MG63 (cell line): ENCODE measurements at places on chromosomes 7 and 10.

DNA sequence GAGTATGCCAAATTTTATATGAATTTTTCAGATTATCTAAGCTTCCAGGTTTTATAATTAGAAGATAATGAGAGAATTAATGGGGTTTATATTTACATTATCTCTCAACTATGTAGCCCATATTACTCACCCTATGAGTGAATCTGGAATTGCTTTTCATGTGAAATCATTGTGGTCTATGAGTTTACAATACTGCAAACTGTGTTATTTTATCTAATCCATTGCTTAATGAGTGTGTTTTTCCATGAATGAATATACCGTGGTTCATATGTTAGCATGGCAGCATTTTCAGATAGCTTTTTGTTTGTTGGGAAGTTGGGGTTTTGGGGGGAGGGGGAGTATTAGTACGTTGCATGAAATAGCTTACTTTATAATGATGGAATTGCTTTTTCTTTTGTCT lies 44.5 kb downstream of the FGFBP3 start:
- no peak for DNase-seq

GRCh38 chr10:132593900-132594876 lies 56.6 kb downstream of the INPP5A start:
- no peak for DNase-seq

DNA sequence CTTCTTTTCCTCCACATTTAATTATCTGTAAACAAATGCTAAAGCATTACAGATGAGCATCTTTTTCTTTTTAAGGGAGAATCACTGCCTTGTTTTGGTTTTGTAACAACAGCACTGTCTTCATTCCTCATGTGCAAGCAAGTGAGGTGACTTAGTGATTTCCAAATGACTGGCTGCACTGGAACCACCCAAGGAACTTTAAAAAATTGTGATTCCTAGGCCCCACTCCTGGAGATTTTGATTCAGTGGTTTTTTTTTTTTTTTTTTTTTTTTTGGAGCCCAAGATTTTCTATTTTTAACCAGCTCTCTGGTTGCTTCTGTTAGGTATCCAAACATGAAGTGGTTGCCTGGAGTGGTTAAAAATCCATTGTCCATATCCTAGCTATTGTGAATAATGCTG lies 176.2 kb downstream of the LRMDA start:
- no peak for DNase-seq

GRCh38 chr7:156466955-156467625 lies 173.5 kb upstream of the RNF32 start:
- no peak for DNase-seq

GRCh38 chr10:76309741-76310587 lies 878.5 kb downstream of the LRMDA start:
- no peak for DNase-seq

DNA sequence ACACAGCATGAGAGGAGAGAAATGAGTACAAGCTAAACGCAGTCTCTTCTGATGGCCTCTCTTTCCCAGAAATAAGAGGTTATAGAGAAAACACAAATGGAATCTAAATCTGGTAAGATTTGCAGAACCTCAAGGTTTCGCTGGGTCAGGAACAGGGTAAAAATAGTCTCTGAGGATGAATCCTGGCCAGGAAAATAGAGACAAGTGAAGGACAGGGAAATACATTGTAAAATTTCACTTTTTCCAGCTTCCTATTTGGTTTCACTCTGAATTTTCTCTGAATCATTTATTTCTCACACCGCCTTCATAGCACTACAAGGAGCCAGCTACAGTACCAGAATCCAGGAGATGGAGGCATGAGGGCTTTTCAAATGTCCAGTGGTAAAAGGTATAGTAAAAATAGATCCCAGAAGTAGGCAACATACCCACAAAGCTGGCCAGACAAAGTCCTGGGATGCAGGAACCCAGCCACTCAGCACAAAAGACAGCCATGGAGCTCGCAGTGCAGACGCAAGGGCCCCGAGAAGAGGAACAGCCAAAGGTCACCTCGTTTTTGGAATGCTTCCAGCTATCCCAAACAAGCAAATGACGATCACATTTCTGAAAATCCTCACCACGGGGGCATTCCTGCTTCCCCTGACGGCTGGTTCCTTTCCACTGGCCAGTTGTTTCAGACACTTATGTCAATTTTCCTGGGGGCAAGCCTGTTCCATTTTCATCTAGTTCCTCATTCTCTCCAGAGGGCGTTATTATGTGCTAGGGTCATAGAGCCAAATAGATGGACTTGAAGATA lies 21.5 kb upstream of the IKZF1 start:
- DNase-seq = no peak

GRCh38 chr10:7370511-7370910 lies 40.3 kb downstream of the SFMBT2 start:
- DNase-seq = no peak

DNA sequence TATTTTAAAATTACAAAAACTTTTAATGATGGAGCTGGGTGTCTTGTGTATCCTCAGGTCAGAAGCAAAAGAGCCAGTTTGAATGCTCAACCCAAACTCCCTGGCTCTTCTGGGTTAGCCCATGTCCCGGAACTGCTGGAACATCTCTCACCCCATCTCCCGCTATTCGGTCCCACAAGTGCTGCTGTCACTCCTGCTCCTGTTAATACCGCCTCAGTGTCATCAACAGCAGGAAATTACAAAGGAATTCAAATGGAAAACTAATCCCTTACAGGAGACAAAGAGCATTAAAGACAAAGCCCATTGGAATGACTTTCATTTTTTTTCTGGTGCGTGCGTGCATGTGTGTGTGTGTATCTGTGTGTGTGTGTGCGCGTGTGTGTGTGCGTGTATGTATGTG lies 112.0 kb upstream of the C7orf33 start:
- no peak for DNase-seq

GRCh38 chr10:106078895-106079576 lies 1085.5 kb downstream of the SORCS1 start:
- no peak for DNase-seq

DNA sequence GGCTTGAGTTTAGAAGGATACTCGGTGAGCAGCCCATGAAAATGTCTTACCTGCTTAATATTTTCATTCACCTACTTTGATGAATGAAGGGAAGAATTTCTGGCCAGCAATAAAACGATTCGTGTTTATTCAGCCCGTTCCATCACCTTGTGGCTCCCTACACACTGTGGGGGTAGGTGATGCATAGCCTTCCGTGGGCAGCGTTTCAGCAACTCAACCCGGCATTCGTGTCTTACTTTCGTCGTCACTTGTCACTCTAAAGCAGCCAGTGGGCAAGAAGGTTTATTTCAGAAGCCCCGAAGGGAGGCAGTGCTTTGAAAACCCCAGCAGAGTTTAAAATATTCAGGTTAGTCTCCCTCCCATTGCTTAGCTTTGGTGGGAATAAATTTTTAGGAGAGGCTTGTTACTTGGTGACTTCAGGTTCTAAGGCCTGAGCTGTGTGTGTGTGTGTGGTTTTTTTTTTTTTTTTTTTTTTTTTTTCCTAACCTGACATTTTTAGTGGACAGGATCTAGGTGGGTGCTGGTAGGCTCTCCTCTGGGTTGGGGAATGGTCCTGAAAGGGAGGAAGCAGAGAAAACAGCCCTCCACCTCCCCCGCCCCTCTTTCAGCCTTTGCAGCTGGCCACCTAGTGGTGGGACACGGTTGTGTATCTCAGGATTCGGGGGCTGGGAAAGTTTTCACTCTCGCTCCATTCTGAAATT lies 1.8 kb downstream of the GRK5 start:
- peak; percentile 56 for DNase-seq

- DNase-seq = no peak
These were observed 319.1 kb upstream of the CNTNAP2 start for GRCh38 chr7:145797507-145797906.

GRCh38 chr7:154424350-154424749 lies 372.2 kb downstream of the DPP6 start:
- no peak for DNase-seq

- peak; percentile 15 for DNase-seq
These were observed 4.7 kb upstream of the LMBR1 start for GRCh38 chr7:156897673-156898072.
